Activated naive CD4-positive, alpha-beta T cell treated with anti-CD3 and anti-CD28 coated beads, Interleukin-2, amount 50 U/mL, for 72 hours (primary cell): ENCODE measurements at places on chromosomes 7 and 10. TPM values are rescaled to one million over a fixed set of nuclear protein-coding genes. Genes with fewer than 3 reads are reported as not detected.
A peak's percentile ranks its signal among the peaks of the same experiment; 100 is the strongest.

GRCh38 chr10:21315645-21316220 is 209.7 kb downstream of the SKIDA1 start:
- no peak for DNase-seq

- no peak for DNase-seq
Measured at GRCh38 chr10:102347236-102347828, 48.2 kb upstream of the NFKB2 start.

DNA sequence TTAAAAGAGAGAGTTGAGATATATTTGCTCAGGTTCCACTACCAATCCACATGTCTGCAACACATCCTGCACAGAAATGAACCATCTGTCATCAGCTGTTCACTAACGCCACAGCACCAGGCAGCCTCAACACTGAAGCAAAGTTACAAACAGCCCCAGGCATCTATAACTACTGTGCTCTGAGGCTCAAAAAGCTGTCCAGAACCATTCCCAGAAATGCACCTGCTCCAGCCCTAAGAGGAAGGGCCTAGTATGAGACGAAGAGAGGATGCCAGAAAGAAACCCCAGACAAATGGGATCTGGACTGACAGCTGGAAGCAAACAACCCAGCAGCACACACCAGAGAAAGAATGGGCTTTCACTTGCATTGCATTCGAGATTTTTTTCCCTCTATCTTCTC is 159.3 kb downstream of the ELMO1 start:
- DNase-seq, result no peak

DNA sequence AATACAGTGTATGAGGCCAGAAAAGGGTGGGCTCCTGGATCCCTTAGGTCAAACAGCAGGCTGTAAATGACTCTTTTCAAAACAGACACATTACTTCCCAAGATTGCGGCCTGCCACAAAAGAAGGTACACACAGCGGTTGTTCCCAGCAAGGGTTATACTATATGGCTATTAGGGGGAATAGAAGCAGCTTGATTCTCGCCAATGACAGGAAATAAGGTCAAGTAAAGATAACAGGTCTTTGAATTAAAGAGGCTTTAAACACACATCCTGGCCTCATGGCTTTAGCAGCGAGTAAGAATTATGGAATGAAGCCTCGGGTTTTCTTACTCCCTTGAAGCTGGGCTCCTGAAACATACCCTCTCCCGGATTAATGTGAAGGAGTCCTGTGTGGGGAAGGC is 58.3 kb downstream of the CYP26A1 start:
- no peak for DNase-seq

GRCh38 chr10:74290708-74291107 is 139.7 kb downstream of the ADK start:
- no peak for DNase-seq

GRCh38 chr7:30674420-30674819 is 7.8 kb downstream of the CRHR2 start:
- no peak for DNase-seq

DNA sequence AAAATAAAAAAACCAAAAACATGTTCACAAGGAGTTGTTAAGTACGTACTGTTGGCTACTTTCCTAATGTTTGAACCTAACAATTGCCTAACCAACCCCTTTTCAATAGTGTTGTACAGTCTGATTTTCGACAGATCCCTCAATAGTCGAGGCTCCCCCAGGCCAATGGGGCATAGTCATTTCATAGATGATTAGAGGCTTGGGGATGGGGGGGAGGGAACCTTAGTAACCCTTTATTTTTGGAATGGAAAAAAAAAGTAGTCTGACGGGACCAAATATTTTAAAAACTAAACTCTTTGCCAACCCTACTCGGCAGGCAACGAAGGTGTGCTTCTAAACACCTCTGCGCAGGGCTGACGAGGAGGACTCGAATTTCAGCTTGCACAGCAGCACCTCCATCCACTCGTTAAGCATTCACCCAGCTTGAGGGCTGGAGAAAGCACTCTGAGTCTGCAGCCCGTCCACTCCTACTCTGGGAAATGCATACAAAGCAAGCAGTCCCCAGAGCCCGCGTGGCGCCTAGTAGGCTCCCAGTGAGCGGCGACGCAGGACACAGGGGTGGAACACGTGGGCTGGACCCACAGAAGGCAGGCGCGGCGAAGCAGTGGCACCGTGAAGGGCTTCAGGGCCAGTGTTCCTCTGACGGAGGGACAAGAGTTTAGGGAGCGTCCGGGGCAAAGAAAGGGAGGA is 899 bp downstream of the PUS7 start:
- peak; percentile 57 for DNase-seq

SPAG6 gene
- not detected for total RNA-seq

SLC18A2 gene
- total RNA-seq, result 0.06 TPM

NFE2L3 gene
- 13.0 TPM for total RNA-seq

DNA sequence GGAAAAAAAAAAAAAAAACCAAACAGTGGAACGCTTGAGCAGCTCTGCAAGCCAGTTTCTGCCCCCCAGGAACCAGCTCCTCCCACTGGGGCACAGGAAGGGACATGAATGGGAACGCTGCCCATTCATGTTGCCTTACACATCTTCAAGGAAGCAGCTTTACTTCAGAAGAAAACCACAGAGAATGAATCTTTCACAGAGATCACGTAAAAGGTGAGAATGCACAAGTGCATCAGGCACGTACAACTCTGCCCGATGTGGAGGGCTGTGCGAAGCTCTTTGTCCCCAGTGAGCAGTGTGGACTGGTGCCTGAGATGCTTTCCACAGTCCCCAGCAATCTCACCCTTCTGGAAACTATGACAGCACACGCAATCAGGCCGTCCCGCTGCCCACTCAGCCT is 106.2 kb downstream of the DLG5 start:
- DNase-seq, result no peak

DNA sequence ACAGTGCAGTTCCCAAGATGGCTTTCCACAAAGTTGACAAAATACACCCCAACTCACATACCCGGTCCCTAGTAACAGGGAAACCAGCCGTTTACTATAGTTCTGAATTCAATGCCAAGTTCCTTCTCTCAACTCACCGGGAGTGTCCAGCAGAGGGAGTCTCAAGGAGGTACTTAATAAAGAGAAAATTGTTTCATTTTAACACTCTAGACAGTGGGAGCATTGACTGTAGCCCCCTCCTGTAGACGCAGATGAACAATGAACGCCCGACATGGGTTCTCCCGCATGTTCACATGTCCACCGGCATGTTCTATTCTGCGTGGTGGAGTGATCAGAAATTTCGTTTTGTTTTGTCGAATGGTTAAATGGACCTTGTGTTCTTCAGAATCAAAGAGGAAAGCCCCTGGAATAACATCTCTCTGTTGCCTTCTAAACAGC is 1.9 kb downstream of the HIPK2 start:
- DNase-seq, result peak; percentile 56

DNA sequence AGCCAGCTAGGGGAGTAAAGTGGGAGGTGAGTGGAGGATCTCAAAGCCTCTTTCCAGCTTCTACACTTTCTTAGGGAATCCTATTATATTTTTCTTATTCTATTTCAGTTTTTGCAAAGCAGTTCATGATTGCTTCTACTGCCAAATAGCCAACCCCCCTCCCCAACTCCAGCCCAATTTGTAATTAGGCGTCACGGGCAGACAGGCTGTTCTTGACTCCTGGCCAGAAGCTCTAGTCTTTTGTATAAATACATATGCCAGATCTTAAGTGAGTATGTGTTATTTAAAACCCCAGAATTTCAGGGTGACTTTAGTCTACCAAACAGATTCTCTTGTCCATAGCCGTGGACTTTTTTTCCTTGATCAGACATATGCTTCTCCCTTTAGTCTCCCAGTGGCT is 255.2 kb downstream of the BUB3 start:
- DNase-seq, result no peak

MRM2 gene
- total RNA-seq, result 30.8 TPM

DNA sequence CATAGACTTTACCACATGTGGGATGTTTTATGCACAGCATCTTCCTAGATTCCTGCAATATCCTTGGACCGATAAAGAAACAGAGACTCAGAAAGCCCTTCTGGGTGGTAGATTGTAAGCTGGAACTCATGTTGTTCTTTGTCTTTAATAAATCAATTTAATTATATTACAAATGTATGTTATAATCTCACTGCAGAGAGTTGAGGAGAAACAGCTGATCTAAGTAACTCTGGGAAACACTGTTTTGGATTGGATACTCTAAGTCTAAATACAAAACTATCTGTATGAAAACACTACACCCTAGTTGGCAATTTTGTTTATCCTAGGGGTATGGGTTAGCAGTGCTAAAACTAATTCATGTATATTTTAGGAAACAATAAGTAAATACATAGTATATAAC is 1015.2 kb downstream of the XPNPEP1 start:
- DNase-seq, result no peak

GRCh38 chr7:19213746-19214145 is 68.5 kb upstream of the FERD3L start:
- no peak for DNase-seq

DNA sequence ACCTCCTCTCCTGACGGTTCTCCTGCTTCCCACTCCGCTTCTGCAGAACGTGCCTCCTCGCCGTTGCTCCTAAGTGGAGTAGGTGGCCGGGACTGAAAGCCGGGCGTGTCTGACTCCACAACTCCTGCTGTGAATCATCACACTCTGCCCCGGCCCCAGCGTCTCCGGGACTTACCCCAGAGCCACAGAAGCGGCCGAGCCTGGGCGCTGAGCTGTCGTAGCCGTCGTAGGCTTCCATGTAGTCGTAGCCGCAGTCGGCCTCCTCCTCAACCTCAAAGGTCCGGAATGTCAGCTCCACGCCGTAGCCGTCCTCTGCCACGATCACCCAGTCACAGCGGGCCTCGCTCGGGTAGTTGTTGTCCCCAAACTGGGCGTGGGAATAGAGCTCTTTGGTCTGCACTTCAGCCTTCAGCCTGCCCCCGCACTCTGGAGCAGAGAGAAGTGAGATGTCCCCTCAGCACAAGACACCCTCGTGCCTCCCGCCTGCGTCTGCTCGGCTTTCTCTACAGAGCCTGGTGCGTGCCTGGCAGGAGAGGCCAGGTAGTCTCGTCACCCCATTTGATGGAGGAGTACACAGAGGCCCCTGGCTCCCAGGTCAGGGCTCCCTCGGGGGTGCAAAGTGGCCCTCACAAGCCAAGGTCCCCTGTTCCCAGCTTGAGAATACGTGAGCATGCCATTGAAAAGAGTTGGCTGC is 11.2 kb upstream of the OPALIN start:
- DNase-seq, result no peak

BUB3 gene
- 215 TPM for total RNA-seq

- DNase-seq, result no peak
Measured at GRCh38 chr7:131605280-131605878, 49.0 kb upstream of the PODXL start.

DNA sequence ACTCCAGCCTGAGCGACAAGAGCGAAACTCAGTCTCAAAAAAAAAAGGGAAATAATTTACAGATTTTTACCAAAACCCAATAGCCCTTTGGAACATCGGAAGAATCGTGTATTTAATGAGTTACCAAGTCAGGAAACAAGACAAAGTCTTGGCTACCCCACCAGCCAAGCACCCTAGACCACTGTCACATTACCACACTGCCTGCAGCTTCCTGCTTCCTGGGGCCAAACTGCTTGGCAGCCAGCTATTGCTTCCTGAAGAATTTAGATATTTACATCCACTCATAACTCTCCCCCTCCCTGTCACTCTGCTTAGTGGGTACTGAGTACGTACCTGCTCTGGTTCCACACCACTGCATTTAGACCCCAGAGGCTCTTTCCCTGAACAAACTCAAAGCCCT is 14.1 kb upstream of the TNPO3 start:
- no peak for DNase-seq

NPY4R gene
- total RNA-seq, result not detected

- peak; percentile 22 for DNase-seq
Measured at GRCh38 chr7:132450188-132450587, 126.1 kb downstream of the PLXNA4 start.

- DNase-seq, result no peak
Measured at GRCh38 chr7:151634643-151635042, 114.9 kb upstream of the RHEB start.

EPO gene
- total RNA-seq, result not detected

DNA sequence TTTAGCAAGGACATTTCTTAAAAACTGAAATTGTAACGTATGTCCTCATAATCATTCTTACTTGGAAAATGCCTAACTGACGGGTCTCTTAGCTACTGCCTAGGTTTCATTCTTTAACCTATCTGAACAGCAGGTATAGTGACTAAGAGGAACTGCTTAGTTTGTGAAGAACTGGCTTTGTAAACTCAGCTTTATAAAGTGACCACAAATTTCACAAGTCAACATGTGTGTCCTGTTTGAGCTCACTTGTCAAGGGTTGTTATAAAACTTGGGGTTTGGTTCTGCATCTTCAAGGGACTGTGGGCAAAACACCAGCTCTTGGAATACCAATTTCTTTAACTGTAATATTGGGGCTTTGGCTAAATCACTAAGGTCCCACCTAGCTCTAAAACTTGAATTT is 32.2 kb downstream of the MRPS33 start:
- DNase-seq, result no peak

- DNase-seq, result no peak
Measured at GRCh38 chr10:100008142-100008522, 1.6 kb downstream of the DNMBP start.

- DNase-seq, result no peak
Measured at GRCh38 chr7:80259-81067, 111.9 kb upstream of the FAM20C start.

DNA sequence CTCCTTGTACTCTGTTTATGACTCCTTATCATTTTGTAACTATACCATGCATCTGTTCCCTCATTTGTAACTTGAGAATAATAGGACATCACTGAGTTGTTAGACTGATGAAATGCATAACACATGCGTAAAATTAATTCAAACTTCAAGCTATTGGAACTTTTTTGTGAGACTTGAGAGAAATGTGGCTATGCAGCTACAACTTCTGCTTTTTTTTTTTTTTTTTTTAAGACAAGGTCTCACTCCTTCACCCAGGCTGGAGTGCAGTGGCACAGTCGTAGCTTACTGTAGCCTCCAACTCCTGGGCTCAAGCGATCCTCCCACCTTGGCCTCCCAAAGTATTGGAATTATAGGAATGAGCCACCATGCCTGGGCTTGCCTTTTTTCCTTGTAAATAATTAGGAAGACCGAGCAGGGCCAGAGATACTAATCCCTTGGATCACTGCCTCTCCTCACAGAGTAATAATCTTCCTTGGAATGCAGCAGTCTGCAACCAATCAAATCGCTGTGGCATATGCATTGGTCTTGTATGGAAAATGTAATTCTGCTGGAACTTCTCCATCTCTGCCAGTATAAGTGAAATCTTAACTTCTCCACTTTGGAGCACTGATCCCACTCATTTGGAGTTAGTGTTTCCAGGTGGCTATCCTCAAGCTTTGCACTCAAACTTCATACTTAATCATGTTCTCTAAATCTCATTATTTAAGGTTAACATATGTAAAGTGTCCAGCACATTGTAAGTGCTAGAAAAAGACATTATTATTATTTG is 2.0 kb upstream of the PANK1 start:
- DNase-seq, result no peak
